AML-193 (cell line): ENCODE measurements at places on chromosomes 1 and 21.
A peak's percentile ranks its signal among the peaks of the same experiment; 100 is the strongest.

GRCh38 chr1:183148599-183148998, 37.5 kb upstream of the LAMC2 start:
- no peak for DNase-seq

GRCh38 chr1:183417772-183418491, at the start of gene NMNAT2:
TSS of gene NMNAT2 (minus strand) at chr1:183418380. CDS start at chr1:183418267, 113 bp downstream.
- DNase-seq, result no peak

GRCh38 chr1:22969304-22969709, 3.4 kb downstream of the LACTBL1 start:
- no peak for DNase-seq

GRCh38 chr21:44415073-44416025, 40.0 kb upstream of the LRRC3 start:
- no peak for DNase-seq

DNA sequence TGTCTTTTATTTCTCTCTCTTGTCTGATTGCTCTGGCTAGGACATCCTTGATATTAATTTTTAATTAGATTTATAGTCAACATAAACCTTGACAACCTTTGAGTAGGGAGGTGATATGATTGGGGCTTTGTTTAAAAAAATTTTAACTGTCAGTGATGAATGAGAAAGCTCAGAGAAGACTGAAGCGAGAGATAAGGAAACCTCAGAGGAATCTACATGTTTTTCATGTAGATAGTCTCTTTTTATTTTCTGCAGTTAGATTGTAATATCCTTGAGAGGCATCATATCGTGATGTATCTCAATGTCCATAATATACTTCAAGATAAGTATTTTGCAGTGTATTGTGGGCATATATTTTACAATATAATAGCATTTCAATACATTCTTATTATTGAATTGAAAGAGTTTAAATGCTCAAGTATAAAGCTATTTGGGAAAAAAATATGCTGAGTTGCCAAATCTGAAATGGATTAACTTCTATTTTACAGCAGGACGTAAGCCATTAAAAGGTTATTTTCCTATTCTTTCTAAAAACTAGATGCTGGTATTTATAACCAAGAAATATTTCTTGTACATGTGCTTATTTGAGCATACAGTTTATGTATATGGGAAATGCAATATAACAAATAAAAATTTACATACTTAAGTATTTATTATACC, 802.4 kb upstream of the ADGRL4 start:
- DNase-seq, result no peak

GRCh38 chr1:19010995-19011844, 54.7 kb upstream of the IFFO2 start:
- DNase-seq, result peak; percentile 79

GRCh38 chr1:76059451-76059850, 15.1 kb upstream of the ST6GALNAC3 start:
- no peak for DNase-seq

- no peak for DNase-seq
Measured at GRCh38 chr1:113459279-113459678, 69.0 kb downstream of the MAGI3 start.

- no peak for DNase-seq
Measured at GRCh38 chr1:221829327-221830015, 87.6 kb upstream of the DUSP10 start.

GRCh38 chr1:68204977-68205630, 27.2 kb downstream of the WLS start:
- no peak for DNase-seq

- peak; percentile 60 for DNase-seq
Measured at GRCh38 chr1:35929730-35930592, 944 bp upstream of the AGO3 start.

- DNase-seq, result no peak
Measured at GRCh38 chr1:25217598-25218232, 14.6 kb downstream of the SYF2 start.

- no peak for DNase-seq
Measured at GRCh38 chr1:78143673-78144072, 97.9 kb downstream of the GIPC2 start.

GRCh38 chr1:22064751-22065402, 12.4 kb downstream of the CDC42 start:
- DNase-seq, result no peak

DNA sequence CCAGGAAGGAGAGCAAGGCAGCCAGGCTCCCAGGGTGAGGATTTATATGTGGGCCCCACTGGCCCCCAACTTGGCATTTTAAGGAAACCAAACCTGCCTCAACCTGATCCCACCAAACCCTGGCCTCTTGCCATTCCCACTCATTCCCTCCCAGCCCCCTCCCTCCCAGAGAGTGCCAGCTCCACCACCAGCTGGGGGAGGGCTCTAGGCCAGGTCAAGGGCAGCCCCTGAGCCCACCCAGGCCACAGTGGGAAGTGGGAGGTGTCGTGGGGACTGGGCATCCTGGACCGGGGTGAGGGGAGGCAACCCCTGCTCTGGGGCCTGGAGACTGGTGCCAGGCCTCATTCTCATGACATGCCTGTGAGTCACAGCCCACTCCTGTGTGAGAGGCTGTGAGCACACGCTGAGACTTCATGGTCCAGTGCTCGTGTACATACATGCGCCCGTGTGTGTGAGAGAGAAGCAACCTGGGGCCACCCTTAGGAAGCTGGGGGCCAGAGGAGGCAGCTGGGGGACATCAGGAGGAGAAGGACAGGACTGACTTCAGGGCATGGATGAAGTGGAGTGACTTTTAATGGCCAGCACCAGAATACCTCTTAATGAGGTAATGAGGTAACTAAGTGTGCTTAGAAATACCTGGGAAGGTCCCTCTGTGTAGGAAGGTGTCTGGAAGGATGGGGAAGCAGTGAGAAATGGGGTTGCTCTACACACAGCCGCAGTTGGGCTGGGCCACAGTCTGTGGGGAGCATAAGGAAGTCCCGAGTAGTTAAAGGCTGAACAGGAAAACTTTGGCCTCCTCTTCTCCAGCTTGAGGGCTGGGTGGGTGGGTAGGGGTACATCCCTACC, at the start of gene S100A2:
S100A2 (minus strand) TSS at position 316 of the 846 bp plus-strand sequence. CDS start 1,967 bp downstream, outside the sequence.
- DNase-seq, result peak; percentile 28

DNA sequence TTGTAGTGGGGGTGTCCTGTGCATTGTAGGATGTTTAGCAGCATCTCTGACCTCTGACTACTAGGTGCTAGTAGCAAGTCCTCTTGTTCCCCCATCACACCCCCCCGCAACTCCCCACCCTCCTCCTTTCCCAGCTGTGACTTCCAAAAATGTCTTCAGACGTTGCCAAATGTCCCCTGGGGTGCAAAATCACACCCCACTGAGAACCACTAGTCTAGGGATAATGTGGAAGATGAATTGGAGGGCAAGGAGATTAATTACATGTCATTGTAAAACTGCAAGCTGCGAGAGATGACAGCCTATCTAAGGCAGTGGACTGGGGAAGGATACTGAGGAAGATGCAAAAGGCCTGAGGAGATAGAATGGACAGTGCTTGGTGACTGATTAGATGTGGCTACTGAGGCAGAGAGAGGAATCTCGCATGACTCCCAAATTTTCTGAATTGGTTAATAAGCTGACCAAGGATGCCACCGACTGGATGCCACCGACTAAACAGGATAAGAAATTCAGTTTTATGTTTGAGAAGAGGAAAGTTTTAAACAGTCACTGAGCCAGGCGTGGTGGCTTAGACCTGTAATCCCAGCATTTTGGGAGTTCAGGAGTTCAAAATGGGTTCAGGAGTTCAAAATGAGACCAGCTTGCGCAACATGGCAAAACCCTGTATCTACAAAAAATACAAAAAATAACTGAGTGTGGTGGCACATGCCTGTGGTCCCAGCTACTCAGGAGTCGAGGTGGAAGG, 3.1 kb upstream of the JAK1 start:
- DNase-seq, result no peak

- DNase-seq, result no peak
Measured at GRCh38 chr1:53332186-53332564, 4.3 kb upstream of the LRP8 start.

- DNase-seq, result no peak
Measured at GRCh38 chr1:96306809-96307560, 414.6 kb upstream of the PTBP2 start.

DNA sequence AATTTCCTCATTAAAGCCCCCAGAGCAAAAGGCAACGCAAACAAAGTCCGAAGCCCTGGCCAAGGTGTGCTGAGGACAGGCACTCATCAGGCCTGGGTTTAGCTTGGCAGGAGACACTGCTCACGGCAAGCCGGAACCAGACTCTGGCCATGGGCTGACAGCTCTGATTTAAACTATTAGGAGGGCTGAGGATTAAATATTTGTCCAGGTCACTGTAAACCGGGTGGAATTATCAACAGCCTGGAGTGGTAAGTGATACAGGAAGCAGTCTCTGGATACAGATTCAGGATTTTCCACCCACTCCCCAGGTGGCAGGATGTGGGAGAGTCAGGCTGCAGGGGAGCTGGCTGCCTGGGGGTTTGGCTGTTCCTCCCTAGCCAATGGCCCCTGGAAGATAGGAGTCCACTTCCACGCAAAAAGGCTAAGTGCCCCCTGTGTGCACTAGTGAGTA, 42.4 kb downstream of the SLC66A1 start:
- DNase-seq, result no peak

GRCh38 chr1:10537082-10537766, 62.5 kb downstream of the PEX14 start:
- DNase-seq, result no peak

DNA sequence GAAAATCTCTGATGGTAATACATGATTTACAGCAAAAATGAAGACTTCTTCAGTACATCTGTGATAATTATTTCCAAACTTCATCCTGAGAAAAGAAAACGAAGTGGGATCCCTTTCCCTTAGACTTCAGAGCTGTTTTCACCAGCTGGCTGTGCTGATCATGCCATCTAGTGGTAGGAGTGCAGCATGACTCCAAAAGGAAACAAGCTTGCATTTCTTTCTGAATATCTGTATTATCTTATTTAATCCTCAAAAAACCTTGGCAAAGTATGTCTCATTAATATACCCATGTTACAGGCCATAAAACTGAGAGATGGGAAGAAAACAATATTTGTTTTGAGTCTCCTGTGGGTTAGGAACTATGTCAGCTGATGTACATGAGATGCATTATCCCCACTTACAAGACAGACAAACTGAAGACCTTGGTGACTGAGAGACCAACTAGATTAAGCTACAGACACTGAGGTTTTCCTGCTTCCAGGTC, 9.8 kb upstream of the GJA8 start:
- peak; percentile 15 for DNase-seq

DNA sequence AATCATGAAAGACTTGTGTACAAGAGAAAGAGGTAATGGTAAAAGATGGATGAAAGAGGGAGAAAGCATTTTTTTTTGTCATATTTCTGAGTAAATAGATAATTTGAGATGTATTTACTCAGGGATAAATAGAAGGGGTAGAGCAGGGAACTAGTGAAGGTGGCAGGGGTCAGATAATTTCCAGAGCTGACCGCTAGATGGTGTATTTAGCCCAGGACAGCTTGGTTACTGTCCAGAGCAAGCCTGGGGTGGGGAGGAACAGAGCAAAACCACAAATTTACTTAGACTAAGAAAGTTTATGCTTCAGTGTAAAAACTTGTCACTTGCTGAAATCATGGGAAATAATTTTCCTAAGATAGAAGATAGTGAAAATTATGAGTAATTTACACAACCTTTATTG, 91.5 kb downstream of the XCL2 start:
- DNase-seq, result peak; percentile 9

DNA sequence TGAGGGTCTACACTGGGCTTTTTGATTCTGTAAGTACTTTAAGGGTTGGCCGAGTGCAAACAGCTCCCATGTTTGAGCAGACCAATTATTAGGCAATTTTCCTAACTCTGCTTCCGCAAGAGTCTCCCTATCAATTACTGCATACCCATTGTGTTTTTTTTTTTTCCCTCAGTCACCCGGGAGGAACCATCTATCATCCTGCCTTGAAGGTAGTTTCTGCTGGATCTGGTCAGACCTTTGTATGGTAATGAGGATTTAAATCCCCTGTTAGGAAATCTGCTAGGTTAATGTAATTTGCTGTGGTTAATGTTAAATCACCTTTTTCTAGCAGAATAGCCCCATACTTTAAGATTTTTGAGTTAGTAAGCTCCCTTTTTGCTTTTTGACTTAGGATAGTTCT, 40.8 kb upstream of the WARS2 start:
- no peak for DNase-seq

- no peak for DNase-seq
Measured at GRCh38 chr21:46180778-46181391, 3.4 kb downstream of the SPATC1L start.

- DNase-seq, result no peak
Measured at GRCh38 chr1:19163261-19163660, 46.8 kb downstream of the UBR4 start.

GRCh38 chr1:216186816-216187215, 236.4 kb downstream of the USH2A start:
- DNase-seq, result no peak

- DNase-seq, result no peak
Measured at GRCh38 chr21:45748593-45748992, 105.1 kb downstream of the PCBP3 start.
